ENCODE measurements at places on chromosomes 16 and 17.
A peak's percentile ranks its signal among the peaks of the same experiment; 100 is the strongest.

DNA sequence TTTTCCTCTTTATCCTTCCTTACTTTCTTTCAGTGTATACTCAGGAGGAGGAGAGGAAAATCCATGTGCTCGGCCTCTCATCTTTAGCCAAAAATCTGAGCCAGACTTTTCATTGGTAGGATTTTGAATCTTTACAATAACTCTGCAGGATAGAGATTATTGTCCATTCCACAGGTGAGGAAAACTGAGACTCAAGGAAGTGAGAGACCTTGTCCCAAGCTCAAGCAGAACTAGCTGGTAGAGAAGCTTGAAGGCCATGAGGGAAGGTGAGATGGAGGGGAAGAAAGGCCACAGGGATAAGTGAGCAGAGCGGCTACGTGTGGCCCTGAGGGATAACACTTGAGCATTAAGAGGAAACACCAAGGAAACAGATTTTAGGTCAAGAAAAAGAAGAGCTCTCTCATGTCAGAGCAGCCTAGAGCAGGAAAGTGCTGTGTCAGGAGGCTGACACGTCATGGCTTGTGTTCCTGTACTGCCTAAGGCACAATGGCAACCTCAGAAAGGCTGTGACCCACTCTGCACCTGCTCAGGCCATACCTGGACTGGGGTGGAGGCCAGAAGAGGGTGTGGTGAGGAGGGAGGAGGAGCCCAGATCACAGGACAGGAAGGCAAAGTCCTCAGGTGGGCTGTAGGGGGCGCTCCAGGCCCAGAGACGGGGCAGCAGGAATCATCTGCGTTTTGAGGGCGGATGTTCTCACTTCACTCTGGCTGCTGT lies 11.9 kb downstream of the MT4 start:
- DNase-seq, result peak; percentile 84

- DNase-seq, result no peak
Observed at GRCh38 chr16:24349320-24349719, 93.2 kb downstream of the CACNG3 start.

DNA sequence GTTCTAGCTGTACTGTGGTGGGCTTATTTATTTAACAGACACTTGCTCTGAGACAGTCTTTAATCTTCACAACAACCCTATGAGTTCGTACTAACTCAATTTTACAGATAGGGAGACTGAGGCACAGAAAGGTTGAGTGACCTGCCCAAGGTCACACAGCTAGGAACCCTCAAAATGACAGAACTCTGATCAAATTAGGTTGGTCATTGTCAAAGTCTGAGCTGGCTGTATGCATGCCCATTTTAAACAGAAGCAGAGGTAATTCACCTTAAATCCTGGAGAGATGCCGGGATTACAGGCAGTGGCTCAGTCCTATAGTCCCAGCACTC lies 24.9 kb downstream of the LAT start:
- no peak for DNase-seq

- DNase-seq, result no peak
Observed at GRCh38 chr17:47257651-47258339, 4.2 kb downstream of the ITGB3 start.

DNA sequence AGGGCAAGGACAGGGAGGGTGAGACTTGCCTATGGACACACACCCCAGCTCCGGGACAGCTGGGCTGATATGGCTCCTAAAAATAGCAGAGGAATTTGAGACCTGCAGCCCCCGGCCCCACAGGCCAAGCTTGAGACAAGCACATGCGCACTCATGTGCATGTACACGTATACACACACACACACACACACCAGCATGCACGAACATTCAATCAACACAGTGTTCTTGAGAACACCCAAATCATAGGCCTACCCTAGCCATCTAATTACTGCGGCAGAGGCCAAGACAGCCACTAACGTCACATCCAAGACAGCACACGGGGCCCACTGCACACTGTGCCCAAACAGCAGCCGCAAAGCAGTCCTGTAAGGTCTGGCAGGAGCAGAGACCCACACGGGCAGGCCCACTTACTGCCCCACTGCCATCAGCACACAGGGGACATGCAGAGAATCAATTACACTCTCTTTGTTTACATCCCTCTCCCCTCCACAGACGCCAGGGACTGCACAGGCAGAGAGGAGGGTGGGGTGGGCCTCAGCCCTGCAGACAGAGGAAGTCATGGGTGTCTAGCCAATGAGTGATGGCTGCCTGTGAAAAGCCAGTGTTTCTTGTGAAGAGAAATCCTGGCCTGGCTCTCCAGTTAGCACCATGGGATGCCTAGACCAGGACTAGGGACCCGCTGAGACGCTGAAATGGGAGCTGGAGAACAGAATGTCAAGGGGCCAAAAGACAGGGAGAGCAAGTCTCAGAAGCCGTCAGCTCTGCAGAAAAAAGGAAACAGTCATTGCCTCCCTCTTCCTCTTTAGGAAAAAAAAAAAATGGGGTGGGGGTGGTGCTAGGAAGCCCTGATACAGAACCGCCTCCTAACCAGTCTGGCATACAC lies 39.3 kb downstream of the MYO18A start:
- DNase-seq, result no peak

Measured in stimulated activated CD4-positive, alpha-beta T cell treated with anti-CD3 and anti-CD28 coated beads, Interleukin-4, amount 100 ng/mL, for 48 hours (primary cell).